Astrocyte of the hippocampus (primary cell): ENCODE measurements at places on chromosomes 7 and 10.

DNA sequence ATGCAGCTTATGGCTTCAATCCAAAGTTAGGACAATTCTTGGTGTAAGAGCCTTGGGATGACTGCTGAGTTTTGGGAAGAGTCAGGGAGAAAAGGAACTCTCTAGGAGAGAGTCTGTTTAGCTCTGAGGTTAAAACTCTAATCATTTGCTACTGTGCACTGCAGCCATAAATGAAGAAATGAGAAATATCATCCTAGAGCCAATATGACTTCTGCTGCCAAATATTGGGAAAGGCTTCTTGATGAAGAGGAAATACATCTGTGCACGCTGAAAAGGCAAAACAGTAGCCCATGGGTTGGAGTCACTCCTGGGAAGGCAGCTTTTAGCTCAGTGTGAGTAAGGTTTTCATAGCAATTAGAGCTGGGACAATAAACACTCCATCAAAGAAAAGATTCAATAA is 308.8 kb downstream of the SFMBT2 start:
- DNase-seq: no peak

DNA sequence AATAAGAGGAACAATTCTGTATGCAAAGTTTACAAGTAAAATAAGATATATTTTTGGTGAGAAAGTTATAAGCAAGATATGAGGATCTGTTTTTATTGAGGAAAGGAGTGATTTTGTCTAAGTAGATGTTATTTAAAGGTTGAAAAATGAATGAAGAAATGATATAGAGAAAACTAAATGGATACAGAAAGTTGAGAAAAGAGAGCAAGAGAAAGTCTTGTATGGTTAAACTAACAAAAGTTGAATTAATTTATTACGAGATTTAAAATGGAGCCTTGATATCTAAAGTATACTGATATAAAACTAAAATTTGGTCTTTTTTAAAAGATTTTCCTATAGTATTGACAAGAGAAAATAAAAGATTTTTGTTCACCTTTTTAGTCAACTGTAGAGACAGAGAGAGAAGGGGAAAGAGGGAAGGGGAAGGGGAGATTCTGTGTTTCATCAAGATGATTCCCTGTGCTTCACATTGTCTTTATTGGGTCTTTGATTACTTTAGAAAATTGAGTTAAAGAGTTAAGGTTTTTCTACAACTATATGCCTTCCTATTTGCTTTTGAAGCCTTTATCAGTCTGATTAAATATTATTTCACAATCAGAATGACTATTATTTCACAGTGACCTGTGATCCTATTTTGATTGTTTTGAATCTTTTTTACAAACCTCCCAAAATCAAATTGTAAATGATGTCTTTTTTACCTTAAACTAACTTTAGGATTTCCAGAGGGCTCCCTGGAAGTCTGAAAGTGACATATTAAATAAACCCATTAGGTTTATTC is 10.7 kb downstream of the SHTN1 start:
- DNase-seq: no peak

GRCh38 chr10:120996456-120997034 is 145.4 kb downstream of the WDR11 start:
- no peak for DNase-seq

- DNase-seq: no peak
These were observed 78.9 kb downstream of the UNCX start for GRCh38 chr7:1311406-1312135.

- DNase-seq: no peak
These were observed 22.9 kb downstream of the NEBL start for GRCh38 chr10:20874261-20874660.

- DNase-seq: no peak
These were observed 131.9 kb downstream of the NRCAM start for GRCh38 chr7:108324053-108325038.

GRCh38 chr10:90041585-90041984 is 340.2 kb downstream of the KIF20B start:
- DNase-seq: no peak

- DNase-seq: no peak
These were observed 66.7 kb downstream of the PDGFA start for GRCh38 chr7:452791-453455.

DNA sequence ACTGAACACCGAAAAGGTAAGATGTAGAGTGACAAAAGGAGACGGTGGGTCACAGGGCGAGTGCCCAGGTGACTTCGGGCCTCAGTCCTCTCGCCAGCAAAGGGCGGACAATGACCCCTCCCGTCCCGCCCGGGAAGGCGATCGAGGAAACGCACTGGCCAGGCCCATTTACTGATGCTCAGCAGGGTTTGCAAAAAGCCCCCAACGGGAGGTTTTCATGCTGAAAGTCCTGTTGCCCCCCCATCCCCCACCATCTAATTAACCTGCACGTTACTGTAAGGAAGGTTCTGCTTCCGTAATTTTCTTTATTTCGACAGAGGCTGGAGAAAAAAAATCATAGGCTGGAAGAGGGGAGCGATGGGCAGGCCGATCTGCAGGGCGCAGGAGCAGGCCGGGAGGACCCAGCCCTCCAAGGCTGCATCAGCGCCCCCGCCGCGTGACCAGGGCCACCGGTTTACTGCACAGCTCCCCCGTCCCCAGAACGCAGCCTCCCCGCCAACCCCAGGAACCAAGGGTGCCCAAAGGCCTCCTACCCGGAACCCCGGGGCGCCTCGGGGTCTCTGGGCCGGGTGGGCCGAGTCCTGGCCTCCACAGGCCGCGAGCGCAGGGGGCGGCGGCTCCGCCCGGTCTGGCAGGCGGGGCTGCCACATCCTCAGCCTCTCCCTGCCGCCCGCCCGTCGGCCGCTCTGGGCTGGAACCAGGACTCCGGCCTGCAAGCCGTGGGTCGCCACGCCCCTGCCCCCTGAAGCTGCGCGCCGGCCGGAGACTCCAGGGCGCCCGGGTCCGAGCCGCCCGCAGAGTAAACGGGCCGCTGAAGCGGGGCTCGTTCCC is 613 bp downstream of the OAT start:
- peak; percentile 81 for DNase-seq

DNA sequence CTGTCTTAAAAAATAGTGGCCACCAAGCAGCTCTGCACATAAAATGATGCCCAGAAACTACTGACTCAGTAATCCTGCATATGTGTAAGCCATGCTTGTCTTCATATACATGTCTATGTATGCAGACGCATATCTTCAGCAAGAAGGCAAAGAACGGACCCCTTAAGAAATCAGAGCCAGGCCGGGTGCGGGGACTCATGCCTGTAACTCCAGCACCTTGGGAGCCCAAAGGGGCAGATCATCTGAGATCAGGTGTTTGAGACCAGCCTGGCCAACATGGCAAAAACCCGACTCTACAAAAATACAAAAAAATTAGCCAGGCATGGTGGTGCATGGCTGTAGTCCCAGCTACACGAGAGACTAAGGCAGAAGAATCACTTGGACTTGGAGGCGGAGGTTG is 295.0 kb downstream of the TCERG1L start:
- no peak for DNase-seq

DNA sequence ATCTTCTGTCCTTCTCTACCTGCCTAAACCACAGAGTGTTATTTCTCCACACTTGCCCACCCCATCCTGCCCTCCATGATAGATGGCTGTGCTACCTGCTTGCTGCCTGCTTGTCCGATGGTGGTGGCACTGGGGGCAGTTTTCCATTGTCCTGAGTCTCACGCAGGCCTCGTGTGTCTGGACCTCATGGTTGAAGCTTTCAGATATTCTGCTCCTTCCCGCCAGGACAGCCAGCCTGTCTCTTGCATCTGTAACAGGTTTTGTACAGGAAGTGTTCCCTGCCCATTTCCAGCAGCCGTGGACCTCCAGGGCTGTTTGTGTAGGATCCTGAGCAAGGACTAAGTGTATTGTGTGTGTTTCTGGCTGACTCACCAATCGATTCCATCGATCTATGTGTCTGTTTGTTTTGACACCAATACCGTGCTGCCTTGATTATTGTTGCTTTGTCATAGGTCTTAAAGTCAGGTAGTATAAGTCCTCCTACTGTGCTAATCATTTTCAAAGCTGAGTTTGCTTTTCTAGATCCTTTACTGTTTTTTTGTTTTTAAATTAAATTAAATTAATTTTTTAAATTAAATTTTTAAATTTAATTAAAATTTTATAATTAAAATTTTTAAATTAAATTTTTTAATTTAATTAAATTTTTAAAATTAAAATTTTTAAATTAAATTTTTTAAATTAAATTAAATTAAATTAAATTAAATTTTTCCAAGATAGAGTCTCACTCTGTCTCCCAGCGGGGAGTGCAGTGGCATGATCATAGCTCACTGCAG is 8.5 kb downstream of the IL15RA start:
- no peak for DNase-seq

DNA sequence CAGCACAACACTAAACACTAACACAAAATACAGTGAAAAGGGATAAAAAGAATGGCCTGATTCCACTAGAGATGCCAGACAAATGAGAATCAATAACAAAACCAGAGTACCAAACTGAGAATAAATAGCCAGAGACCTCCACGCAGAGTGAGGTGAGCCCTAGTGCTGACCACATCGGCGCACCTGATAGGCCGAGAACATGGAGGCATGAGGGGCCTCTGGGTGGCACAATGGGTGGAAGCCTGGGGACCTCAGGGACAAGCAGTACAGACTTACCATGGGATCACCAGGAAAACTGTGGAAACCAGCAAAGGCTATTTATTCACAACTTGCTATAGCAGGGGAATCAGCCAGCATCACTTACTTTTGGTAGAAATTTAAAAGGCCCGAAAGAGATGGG is 1.8 kb upstream of the CSGALNACT2 start:
- DNase-seq: no peak
